NAMALWA (cell line): ENCODE measurements at places on chromosomes 1 and 21.

- no peak for DNase-seq
Observed at GRCh38 chr1:206514813-206515387, 7.6 kb downstream of the RASSF5 start.

GRCh38 chr1:43978551-43979260 lies at the start of gene B4GALT2:
Gene B4GALT2, plus strand, starts transcription at chr1:43979210. Its CDS starts 1,951 bp downstream, at chr1:43981161.
- DNase-seq, result peak; percentile 43

GRCh38 chr1:91752324-91752723 lies 133.6 kb downstream of the TGFBR3 start:
- no peak for DNase-seq

GRCh38 chr1:24294228-24294672 lies 24.9 kb upstream of the GRHL3 start:
- DNase-seq, result no peak

- DNase-seq, result no peak
Observed at GRCh38 chr21:23101111-23101510, 2102.9 kb downstream of the NCAM2 start.

GRCh38 chr1:227263869-227264268 lies 54.4 kb downstream of the CDC42BPA start:
- no peak for DNase-seq

GRCh38 chr1:220012259-220012658 lies 34.0 kb downstream of the EPRS1 start:
- DNase-seq, result peak; percentile 17

- no peak for DNase-seq
Observed at GRCh38 chr1:1680031-1680911, 12.3 kb downstream of the SLC35E2B start.

DNA sequence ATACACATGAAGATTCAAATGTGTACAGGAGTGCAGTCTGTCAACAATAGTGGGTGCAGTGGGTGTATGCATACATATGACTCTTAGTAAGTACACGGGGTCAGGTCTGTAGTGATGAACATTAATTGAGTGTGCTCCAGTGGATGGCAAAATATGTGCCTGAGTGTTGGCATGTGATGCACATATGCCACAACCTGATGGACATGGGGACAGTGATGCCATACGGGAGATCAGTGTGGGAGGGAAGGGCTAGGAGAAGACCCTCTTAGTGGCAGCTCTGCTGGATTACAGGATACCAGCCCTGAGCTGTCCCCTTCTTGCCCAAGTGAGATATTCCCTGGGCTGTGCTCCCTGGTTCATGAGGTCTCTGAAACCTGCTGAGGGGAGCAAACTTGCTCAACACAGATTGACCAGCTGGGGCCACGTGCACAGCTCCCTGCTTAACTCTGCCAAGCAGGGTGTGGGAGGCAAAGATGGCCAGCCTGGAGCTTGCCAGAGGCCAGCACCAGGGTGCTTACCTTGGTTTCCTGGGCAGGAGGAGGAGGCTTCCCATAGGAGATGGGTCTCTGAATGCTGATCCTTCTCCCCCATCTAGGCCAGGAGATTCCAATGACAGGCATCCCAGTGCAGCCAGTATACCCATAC lies 2.2 kb downstream of the SHISA4 start:
- DNase-seq, result no peak

GRCh38 chr1:227925582-227926198 lies 22.0 kb downstream of the WNT9A start:
- no peak for DNase-seq

DNA sequence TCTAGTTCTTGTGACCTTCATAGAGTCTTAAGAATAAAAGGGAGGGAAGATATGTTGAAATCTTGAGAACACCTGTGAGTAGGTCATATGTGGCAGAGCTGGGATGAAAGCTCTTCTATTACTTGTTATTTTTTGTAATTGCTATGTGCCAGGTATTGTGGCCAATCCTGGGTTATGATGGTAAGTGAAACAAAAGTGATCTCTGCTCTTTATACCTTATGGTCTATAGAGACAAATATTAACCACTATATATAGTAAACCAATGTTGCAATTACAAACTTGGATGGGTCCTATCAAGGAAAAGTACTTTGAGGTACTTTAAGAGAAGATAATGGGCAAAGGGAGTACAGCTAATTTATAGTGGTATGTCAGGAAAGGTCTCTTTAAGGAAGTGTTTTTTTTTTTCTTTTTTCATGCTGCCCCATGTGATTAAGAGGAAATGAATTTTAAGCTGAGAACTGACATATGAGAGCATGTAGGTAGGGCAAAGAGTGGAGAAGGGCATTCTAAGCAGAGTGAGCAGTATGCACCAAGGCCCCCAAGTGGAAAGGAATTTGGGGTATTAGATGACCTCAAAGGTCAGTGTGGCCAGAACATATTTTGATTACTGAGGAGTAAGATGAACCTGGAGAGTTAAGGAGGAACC lies 43.3 kb downstream of the POU2F1 start:
- peak; percentile 34 for DNase-seq

DNA sequence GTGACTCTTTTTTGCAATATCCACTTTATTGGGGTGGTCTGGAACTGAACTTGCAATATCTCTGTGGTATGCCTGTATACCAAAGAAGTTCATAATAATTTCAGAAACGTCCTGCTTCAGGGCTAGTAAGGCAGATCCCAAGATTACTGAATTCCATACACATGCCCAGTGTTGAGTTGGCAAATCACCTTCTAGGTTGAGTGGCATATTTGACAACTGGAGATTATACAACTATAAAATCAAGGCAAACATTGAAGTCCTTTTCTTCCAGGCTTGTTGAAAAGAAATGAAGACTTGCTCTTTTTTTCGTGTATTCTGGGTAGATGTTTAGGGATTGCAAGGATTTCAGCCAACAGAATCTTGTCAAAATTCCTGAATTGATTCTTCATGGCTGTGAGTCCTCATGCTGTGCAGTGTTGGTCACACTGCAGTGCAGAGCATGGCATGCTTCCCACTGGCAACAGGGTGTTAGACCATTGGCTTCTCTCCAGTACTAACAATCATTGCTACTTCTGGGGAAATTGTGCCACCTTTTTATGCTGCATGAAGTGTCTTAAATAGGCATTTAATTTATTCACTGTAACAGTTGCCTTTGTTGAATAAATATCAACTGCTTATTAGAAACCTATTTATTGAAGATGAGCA lies 367.1 kb upstream of the ADGRL4 start:
- no peak for DNase-seq

GRCh38 chr1:217630711-217631591 lies at the start of the genes GPATCH2 and SPATA17:
Gene GPATCH2, minus strand, starts transcription at chr1:217631090. Its CDS starts 119 bp downstream, at chr1:217630971.
Gene SPATA17, plus strand, starts transcription at chr1:217631344. Its CDS starts 35 bp downstream, at chr1:217631379.
- peak; percentile 92 for DNase-seq

- no peak for DNase-seq
Observed at GRCh38 chr1:233269656-233270055, 25.9 kb downstream of the PCNX2 start.

DNA sequence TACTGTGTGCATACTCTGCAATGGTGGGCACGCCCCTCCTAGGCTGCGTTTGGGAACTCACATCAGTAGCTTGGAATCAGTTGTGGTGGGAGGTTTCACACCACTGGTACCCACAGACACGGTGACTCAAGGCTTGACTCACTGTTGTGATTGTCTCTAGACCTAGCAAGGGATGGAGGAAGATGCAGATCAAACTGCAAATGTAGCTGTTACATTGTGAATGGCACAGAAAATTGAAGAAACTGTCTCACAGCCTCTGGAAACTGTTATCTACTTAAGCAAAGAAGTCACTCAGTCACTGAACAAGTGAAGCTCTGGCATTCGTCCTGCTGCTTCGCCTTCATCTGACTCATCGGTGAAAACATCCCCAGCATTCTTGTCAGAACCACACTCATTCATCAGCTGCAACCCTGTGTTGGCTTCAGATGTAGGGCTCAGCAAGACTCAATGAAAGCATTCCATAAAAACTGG lies 59.5 kb downstream of the POFUT2 start:
- no peak for DNase-seq

DNA sequence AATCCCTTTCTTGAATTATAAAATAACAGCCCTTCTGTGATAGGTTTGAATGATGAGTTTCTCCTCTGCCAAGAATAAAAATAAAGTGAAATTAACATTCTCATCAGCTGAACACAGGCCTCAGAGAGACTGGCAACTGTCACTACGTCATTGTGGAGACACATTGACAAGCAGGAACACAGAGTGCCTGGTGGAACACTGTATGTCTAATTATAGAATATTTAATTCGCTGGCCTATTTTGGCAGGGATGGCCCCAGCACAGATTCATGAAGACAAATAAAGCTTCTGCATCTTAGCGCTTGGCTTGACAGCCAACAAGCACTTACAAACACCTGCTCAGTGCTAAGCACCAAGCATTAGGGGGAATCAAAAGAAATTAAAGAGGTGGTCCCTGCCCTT lies 52.0 kb upstream of the SMYD2 start:
- no peak for DNase-seq

DNA sequence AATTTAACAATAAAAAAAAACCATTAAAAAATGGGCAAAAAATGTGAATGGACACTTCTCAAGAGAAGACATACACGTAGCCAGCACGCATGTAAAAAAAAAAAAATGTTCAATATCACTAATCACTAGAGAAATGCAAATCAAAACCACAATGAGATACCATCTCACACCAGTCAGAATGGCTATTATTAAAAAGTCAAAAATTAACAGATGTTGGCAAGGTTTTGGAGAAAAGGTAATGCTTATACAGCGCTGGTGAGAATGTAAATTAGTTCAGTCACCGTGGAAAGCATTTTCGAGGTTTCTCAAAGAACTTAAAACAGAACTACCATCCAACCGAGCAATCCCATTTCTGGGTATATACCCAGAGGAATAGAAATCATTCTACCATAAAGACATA lies 1091.5 kb upstream of the B3GALT2 start:
- no peak for DNase-seq

DNA sequence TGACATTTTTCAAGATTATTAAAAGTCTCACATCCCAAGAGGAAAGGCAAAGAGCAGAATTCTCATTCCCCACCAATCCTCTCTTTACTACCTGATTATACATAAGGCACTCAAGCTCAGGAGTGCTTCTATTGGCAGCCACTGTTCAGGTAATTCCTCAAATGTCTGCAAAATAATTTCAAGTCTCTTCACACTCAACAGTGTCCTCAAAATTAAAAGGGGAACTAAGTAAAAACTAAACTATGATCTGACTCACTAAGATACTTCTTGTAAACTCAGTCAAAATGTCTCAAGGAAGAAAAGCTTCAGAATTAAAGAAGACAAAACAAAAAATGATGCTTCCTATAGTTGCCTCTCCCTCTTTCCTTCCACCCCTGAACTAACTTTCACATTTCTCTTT lies 135.6 kb downstream of the GPATCH2 start:
- DNase-seq, result no peak

DNA sequence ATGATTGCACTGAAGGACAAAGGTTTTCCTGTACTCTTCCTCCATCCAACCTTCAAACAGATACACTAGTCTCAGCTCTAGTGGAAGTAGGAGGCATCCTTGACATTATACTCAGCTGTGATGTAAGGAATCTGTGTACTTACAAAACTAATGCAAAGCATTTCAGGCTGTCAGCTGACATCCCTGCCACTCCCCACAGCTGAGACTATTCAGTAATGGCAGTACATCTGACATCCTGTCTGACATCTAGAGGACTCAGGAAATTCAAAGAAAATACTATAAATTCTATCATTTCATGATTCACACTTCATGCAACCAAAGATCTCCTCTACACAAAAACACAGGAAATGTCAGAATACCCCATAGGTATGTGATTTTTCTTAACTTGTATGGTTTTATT lies 325.8 kb downstream of the SMYD3 start:
- DNase-seq, result no peak

GRCh38 chr1:207241164-207241934 lies 80.1 kb upstream of the CD55 start:
- DNase-seq, result no peak

DNA sequence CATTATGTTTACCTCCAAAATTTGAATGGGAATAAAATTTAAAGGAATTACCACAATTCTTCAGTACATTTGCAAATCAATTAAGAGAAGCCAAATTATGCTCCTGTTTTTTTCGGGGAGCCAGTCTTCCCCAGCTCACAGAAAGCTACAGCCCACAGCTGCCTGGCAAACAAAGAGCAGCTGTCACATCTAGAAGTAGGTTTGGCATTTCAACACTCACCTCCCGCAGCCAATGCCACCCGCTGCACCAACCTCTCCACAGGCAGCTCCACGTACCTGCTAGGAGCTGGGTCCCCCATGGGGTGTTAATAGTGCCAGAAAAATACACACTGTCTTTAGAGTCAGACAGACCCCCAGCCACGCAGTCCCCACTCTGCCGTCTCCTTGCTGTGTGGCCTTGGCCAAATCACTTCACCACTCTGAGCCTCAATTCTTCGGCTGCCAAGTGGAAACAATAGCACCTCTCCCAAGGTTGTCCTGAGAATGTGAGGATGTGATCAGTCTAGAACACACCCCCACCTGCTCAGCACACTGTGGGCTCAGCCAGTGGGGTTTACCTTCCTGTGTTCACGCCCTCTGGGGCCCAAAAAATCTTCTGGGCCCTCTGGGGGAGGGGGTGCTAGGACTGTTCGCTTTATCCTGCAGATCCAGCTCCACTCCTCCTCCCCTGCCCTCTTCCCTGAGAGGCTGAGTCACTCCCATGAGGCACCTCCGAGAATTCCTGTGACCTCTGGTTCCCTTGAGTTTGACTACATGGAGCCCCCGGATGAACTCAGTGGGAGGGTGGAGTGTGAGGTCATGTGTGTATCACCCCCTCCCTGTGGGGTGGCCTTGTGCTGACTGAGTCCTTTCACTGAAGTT lies 204.3 kb upstream of the GRIK3 start:
- no peak for DNase-seq

- no peak for DNase-seq
Observed at GRCh38 chr1:188857526-188858087, 1620.1 kb downstream of the BRINP3 start.

GRCh38 chr21:45010860-45011259 lies 63.5 kb upstream of the ADARB1 start:
- DNase-seq, result no peak

GRCh38 chr1:50971748-50972305 lies 1.8 kb downstream of the CDKN2C start:
- peak; percentile 25 for DNase-seq

- DNase-seq, result peak; percentile 51
Observed at GRCh38 chr1:152926091-152926490, 17.7 kb downstream of the IVL start.

GRCh38 chr1:15691434-15692032 lies 7.4 kb downstream of the PLEKHM2 start:
- no peak for DNase-seq

GRCh38 chr21:18603980-18604379 lies 200.4 kb upstream of the TMPRSS15 start:
- no peak for DNase-seq

DNA sequence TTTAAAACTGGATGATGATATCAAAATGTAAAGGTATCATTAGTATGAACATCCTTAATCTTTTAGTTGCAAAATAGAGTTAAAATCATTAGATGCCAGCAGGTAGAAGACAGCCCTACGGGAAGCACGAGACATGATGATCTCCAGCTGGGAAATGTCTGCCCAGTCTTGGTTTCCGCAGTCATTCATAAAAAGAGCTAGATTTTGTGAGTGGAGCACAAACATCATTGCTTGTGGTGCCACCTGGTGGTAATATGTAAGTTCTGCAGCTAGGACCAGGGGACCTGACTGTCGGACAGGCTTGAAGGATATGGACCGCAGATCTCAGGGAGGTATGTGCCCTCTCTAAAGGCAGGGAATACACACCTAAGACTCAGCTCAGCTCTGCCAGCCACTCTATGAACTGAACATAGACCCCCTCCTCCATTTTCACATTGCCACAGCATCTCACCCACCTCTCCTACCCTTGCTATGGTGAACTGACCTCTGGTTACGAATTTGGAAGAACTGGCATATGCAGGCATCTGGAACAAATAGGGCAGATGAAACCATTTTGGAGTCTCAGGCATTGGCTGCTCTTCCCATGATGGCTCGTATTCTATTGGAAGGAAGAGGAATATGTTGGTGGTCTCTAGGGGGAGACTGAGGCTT lies 9.2 kb downstream of the FCMR start:
- peak; percentile 88 for DNase-seq

GRCh38 chr1:58392083-58392482 lies 154.4 kb downstream of the OMA1 start:
- DNase-seq, result peak; percentile 90
